Renal cortex interstitium (tissue), 15 donors: ENCODE measurements at places on chromosomes 12 and 14. TPM values are rescaled to one million over a fixed set of nuclear protein-coding genes. Genes with fewer than 3 reads are reported as not detected.

- DNase-seq, result no peak
Observed at GRCh38 chr12:43316520-43316919, 235.5 kb downstream of the ADAMTS20 start.

GRCh38 chr14:72498646-72499045 lies 395.3 kb downstream of the DPF3 start:
- DNase-seq, result no peak

GRCh38 chr14:90797919-90798318 lies 18.3 kb downstream of the TTC7B start:
- DNase-seq, result no peak

- DNase-seq, result no peak
Observed at GRCh38 chr12:65631621-65632111, 192.6 kb upstream of the HMGA2 start.

GRCh38 chr14:31297701-31298344 lies 90.2 kb upstream of the HECTD1 start:
- no peak for DNase-seq

DNA sequence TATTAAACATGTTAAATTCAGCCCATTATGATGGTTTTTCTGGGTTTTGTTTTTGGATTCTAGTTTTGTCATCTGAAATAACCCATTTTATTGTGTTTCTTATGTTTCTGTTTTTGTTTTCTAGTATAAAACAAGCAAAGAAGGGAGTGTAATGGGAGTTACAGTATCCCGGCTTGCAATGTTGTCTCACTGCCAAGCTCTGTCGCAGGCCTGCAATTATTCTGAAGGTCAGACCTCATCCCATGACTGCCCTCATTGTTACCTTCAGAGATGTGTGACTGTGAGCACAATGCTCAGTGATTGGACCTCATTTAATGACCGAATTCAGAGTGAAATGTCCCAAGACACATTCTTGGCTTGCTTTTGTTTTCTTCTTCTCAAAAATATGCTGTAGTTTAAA lies 73.0 kb upstream of the ATF1 start:
- peak; percentile 42 for DNase-seq

DNA sequence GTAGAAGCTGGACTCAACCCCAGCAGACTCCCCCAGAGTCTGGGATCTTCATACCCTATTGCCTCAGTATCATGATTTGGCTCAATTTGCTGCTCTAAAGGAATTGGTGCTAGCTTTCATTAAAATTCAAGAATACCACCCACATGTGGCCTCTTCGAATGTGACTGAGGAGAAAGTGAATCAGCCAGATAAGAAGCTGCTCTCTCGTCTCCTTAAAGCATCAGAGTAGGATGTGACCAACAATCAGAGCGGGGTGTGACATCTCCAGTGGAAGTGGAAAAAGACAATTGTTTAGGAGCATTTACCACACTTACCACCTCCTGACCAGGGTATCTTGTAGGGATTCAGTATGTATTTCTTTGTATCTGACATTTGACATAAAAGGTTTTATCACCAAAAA lies 278.2 kb upstream of the DIO2 start:
- no peak for DNase-seq

DNA sequence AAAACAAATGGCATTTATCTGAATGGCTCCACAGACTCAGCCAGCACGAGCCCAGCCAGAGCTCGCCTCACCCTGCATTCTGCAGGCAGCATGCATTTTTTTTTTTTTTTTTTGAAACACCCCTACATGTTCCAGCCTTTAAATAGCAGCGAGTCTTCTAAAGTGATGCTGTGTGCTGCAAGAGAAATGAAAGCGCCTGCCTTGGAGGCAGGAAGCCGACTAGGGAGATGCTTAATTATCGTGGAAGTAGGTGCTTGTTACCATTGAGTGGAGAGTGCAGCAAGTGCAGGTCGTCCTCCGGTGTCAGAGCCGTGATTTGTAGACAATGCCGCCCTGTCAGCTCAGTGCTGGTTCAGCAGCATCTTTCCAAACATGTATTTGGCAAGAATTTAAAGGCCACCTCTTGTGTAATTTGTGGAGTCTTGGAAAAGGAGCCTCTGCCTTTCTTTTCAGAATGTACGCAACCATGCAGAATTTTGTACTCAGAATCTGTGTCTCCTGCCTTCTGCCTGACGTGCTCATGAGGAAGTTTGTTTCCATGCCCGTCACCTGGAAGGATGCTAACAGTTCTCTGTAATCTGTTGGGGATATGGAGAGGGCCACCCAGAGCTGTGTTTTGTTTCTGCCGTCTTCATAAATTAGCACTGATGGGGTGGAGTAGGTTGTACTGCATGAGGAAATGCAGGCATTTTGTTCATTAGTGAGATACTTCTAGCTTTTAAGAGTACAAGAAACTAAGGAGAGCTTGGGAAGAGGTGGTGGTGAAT lies 345.9 kb upstream of the RGS6 start:
- no peak for DNase-seq

DNA sequence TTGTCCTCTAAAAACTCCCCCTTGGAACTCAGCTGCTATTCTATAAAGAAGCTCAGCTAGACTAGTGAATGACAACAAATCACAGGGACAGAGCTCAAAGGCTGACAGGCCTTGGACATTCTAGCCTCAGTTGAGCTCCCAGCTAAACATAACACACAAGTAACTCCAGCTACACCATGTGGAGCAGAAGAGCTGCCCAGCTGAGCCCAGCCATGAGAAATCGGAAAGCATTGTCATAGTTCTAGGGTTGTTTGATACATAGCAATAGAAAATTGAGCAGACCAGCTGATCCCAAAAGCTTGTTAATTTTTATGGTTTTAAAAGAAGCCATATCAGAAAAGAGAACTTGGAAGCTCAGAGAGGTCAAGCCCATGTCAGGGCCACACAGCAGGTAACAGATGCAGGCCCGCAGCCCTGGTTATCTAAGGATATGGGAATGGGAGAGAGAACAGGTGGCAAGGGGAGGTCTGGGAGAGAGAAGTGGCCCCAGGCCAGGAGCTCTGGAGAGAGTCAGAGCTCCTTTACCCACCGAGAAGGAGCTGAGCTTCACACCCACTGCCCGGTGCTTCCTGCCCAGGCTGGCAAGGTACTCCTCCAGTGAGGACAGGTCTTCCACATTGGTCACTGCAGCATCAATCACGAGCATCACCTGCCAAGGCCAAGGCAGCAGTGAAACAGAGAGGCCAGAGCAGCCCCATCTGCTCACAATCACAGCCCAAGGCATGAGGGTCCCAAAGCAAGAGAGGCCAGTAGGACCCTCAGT lies 2.9 kb downstream of the NGB start:
- no peak for DNase-seq

DNA sequence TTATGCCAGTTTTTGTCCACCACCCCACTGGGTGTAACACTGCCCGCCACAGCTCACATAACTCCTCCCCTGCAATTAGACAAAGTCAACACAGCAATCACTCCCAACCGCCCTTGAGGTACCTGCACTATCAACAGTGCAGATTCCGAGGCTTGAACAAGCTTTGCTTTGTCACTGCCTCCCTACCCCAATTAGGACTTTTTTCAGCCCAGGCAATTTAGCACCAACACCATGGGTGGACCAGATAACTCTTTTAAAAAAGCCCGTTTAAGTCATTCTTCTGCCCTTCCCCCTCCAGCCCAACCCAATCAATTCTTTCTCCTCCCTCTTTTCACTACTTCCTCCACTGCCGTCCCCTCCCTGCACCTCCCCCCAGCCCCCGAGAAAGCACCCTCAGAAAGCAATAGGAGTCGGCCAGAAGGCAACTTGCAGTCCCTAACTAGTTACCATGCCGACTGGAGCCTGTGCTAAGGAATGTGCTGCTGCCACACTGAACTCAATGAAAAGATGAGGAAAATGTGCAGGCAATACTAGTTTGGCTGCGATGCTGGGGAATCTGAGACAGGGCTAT lies 45.7 kb upstream of the OTX2 start:
- no peak for DNase-seq

DNA sequence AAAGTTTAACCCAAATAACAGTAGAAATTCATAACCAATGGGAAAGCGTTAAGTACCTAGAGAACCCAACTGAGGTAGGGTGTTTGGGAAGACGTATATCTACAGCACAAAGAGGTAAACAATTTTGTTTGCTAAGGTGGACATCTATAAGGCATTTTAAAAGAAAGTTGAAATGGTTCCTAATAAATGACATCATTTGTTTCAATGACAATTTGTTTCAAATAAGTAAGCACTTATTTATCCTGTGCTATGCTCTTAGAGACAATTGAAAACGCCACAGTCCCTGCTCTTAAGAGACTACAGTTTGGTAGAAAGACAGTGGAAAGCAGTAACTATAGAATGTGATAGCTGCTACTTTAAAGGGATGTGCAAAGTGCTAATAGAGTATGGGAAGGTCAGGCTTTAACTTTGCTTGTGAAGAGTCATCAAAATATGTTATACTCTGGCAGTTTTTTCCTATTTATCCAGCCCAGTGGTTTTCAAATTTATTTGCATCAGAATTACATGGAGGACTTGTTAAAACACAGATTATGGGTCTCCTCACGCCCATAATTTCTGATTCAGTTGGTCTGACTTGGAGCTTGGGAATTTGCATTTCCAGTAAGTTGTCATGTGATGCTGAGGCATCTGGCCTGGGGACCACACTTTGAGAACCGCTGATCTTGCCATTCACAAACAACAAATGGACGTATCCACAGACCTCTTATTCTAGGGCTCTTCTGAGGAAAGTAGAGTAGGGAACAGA lies 19.6 kb upstream of the SMCO2 start:
- no peak for DNase-seq

GRCh38 chr12:6462234-6462995 lies 8.1 kb downstream of the VAMP1 start:
- DNase-seq, result no peak

DNA sequence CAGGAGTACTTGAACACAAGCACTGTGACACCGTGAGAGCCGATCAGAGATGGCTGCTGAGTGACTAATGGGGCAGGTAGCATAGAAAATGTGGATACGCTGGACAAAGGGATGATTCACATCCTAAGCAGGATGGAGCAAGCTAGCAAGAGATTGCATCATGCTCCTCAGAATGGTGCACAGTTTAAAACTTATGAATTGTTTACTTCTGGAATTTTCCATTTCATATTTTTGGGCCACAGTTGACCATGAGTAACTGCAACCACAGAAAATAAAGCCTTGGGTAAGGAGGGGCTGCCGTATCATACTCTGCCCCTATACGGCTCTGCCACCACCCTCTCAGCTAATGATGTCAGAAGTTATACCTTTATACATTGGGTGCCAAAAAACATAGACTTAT lies 23.3 kb upstream of the MARK3 start:
- DNase-seq, result no peak

DNA sequence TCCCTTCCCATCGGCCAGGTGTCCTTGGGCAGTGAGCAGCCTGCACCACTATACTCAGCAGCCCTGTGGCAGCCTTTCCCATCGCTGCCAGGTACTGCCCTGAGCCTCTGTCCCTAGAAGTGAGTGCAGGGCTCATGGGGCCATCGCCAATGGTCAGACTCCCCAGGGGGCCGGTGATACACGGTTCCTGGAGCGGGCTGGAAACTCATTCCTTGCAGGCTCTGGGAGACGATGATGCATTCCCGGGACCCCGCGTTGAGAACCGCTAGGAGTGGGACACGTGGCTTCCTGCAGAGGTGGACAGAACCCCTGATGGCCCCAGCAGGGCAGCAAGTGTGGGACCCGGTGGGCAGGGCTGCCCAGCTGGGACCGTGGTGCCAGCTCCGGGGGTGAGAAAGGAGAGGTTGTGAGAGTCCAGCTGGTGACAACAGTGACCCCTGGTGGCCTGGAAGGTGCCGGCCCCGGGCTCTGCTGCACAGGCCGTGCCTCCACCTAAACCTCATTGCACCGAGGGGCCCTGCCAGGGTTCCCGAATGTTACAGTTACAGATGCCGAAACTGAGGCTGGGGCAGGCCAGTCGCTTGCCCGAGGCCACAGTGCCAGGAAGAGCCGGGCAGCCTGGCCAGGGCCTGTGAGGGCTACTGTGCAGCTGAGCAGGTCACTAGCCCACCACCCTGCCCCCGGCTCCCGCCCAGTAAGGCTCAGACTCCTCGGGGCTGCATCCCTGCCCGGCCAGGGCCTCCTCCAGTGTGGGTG lies 33.8 kb downstream of the FBRSL1 start:
- DNase-seq, result no peak

GRCh38 chr14:31261859-31262731 lies 54.5 kb upstream of the HECTD1 start:
- DNase-seq, result no peak

DNA sequence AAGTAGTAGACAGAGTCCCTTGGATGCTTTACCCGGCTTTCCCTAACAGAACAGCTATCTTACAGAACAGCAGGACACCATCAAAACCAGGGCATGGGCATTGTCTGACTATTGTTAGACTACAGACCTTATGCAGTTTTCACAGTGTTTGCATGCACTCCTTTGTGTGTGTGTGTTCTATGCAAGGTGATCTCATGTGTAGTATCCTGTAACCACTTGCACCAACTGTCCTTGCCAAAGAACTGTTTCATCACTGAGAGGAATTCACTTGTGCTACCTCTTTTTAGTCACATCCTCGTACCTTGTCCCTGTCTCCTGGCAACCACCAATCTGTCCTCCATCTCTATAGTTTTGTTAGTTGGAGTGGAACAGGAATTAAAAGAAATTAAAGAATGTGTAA lies 183.6 kb upstream of the PZP start:
- DNase-seq, result no peak

DNA sequence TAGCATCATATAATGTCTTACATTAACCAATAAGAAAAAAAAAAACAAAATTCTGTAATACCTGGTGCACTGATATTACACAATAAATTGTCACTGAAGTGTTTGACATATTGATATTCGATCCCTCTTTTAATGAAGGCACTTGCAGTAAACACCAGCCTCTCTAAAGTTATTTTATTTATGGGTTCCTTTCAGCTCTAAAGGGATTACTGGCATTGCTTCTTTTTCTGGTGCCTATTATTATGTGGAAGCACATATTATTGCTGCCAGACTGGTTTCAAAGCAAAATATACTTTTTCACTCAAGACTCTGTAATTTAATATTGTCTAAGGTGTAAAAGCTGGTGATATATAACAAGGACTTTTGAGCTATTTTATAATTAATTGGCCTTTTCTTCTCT lies 1090.5 kb downstream of the TRHDE start:
- no peak for DNase-seq

ADAM20 gene
- 0.11 TPM for polyA plus RNA-seq

NGB gene
- polyA plus RNA-seq, result not detected

FAM186B gene
- polyA plus RNA-seq, result 1.1 TPM

LRP6 gene
- polyA plus RNA-seq, result 64.8 TPM

YARS2 gene
- 31.7 TPM for polyA plus RNA-seq

OR4E2 gene
- 0.08 TPM for polyA plus RNA-seq

SLC2A14 gene
- polyA plus RNA-seq, result 0.73 TPM

TAS2R7 gene
- not detected for polyA plus RNA-seq

OR11G2 gene
- 0.05 TPM for polyA plus RNA-seq

MRPL52 gene
- 97.7 TPM for polyA plus RNA-seq

REC8 gene
- 76.7 TPM for polyA plus RNA-seq

AQP6 gene
- polyA plus RNA-seq, result 16.1 TPM

CEBPE gene
- polyA plus RNA-seq, result 0.16 TPM

RTN1 gene
- 4.2 TPM for polyA plus RNA-seq

PTGER2 gene
- 6.6 TPM for polyA plus RNA-seq

BBS10 gene
- 29.3 TPM for polyA plus RNA-seq

HSPA2 gene
- 17.6 TPM for polyA plus RNA-seq

IRAK3 gene
- 3.6 TPM for polyA plus RNA-seq

TAS2R8 gene
- not detected for polyA plus RNA-seq

SLC25A21 gene
- 3.5 TPM for polyA plus RNA-seq

SGPP1 gene
- 31.7 TPM for polyA plus RNA-seq
